ENCODE measurements at places on chromosomes 6 and 20. TPM values are rescaled to one million over a fixed set of nuclear protein-coding genes. Genes with fewer than 3 reads are reported as not detected.

Gene TRIM15
- not detected for total RNA-seq

Gene BTN1A1
- not detected for total RNA-seq

Gene BPIFA3
- not detected for total RNA-seq

Gene RIMS4
- 0.78 TPM for total RNA-seq

Gene CCN2
- 24.9 TPM for total RNA-seq

Gene SLC25A27
- total RNA-seq: 5.6 TPM

Gene WFDC10B
- not detected for total RNA-seq

Gene ZSCAN26
- total RNA-seq: 12.1 TPM

GRCh38 chr20:35284992-35285805 lies 627 bp upstream of the EIF6 start:
- no peak for DNase-seq
- peak overlapping the region; percentile 98 for H3K4me3 ChIP-seq
- peak overlapping the region; percentile 90 for H3K27ac ChIP-seq
- peaks cover 11% of the 10 kb centered on the region for H3K4me1 ChIP-seq
- H3K36me3 ChIP-seq: no peaks in the 10 kb centered on the region

- H3K27me3 ChIP-seq: no peaks in the 10 kb centered on the region
- no peak overlapping the region for H3K27ac ChIP-seq
- H3K4me3 ChIP-seq: no peak overlapping the region
- H3K4me1 ChIP-seq: no peaks in the 10 kb centered on the region
- no peak for DNase-seq
Observed at GRCh38 chr6:150403458-150404246, 34.8 kb downstream of the IYD start.

- H3K4me1 ChIP-seq: no peaks in the 10 kb centered on the region
- H3K27ac ChIP-seq: no peak overlapping the region
- DNase-seq: no peak
- H3K36me3 ChIP-seq: no peaks in the 10 kb centered on the region
- H3K4me3 ChIP-seq: no peak overlapping the region
- H3K27me3 ChIP-seq: no peaks in the 10 kb centered on the region
Observed at GRCh38 chr20:63417097-63417737, 55.2 kb downstream of the KCNQ2 start.

- no peaks in the 10 kb centered on the region for H3K36me3 ChIP-seq
- DNase-seq: no peak
- no peak overlapping the region for H3K27ac ChIP-seq
- H3K27me3 ChIP-seq: no peaks in the 10 kb centered on the region
Observed at GRCh38 chr6:70823651-70824050, 133.2 kb downstream of the B3GAT2 start.

- no peak overlapping the region for H3K4me3 ChIP-seq
- no peaks in the 10 kb centered on the region for H3K4me1 ChIP-seq
- no peak overlapping the region for H3K27ac ChIP-seq
Observed at GRCh38 chr6:73644030-73644429, 9.8 kb downstream of the SLC17A5 start.

DNA sequence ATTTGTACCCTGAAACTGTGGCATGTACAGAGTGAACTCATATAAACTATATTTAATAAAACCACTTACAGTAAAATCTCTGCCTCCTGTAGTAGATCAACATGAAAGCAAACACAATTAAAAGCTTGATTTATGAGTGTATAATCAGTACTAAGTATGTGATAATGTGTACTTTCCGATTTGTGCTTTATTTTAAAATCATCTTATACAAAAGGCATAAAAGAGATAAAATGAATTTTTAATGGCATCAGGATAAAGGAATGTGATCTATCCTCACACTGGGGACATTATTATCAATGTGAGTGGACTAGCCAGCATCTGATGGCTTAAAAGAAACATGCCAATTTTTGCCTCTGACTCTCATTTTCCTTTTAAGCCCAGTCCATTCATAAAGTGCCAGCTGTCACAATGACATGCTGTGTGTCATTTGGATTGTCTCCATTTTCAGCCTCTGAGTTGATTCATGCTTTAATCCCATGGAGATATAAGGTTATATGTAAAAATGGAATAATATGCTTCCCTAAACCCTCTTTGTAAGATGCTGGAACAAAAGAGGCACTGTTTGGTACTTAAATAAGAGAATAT lies 831.6 kb upstream of the EYS start:
- no peak overlapping the region for H3K27ac ChIP-seq
- H3K36me3 ChIP-seq: no peaks in the 10 kb centered on the region
- DNase-seq: no peak
- H3K4me1 ChIP-seq: no peaks in the 10 kb centered on the region
- H3K27me3 ChIP-seq: no peaks in the 10 kb centered on the region

DNA sequence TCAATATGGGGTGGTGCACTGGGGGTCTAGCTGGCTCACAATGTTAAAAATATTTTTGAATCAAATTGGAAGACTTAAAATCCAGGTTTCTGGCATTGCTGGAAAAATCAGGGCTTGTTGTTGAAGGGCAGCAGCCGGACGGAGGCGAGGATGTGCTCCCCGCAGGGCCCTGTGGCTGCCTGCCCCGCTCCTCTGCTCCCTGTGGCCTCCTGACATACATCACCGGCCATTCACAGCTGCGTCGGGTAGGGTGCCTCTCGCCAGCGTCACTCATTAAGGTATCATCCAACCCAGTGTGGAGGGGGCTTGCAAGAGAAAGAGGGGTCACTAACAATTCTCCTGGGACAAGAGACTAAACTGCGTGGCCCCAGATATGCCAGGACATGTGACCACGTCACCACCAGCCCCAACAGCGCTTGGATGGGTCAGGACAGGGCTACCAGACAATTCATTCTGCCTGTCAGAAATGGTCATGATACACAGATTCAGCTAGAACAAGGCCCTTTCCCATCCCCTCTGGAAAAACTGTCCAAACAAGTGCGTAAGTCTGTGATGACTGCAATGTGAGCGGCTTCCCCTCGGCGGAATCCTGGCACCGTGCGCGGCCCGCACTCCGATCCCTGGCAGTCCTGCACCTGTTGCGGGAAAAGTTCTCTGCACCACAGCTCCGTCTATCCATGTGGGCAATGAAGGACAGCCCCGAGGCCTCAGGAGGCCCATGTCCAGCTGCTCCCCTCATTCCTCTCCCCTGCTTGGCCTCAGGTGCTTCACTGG lies 12.0 kb downstream of the GATA5 start:
- no peaks in the 10 kb centered on the region for H3K36me3 ChIP-seq
- no peak overlapping the region for H3K27ac ChIP-seq
- H3K4me1 ChIP-seq: no peaks in the 10 kb centered on the region

DNA sequence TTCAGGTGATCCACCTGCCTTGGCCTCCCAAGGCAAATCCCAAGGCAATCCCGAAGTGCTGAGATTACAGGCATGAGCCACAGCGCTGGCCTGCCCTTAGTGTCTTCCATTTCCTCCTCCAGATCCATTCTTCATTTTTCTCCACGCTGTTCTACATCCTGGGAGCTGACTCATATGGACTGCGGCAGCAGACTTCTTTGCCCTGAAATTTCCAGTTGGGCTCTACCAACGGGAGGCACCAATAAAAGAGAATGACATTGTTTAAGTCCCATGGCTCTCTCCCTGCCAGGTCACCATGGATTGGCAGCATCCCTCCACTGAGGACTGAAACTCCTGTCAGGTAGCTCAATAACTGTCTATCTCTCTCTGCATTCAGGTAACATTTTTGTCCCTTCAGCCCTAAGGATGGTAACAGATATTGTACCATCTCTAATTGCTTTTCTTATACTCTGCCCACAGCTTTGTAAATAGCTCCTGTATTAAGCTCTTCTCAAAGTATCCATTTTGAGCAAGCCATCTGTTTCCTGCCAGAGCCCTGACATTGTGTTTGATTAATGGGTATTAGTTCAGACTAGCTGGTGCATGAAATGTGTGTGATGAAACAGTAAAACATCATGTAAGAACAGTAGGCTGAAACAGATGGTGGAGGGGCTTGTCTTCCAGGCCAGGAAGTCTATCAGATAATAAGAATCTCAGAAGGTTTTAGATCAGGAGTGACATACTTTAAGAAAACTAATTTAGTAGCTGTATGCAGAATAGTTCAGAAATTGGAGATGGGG lies 3.6 kb downstream of the TBCC start:
- H3K4me3 ChIP-seq: no peak overlapping the region
- H3K36me3 ChIP-seq: no peaks in the 10 kb centered on the region
- H3K4me1 ChIP-seq: peaks cover 8% of the 10 kb centered on the region
- H3K27ac ChIP-seq: no peak overlapping the region

- DNase-seq: no peak
- no peaks in the 10 kb centered on the region for H3K36me3 ChIP-seq
- no peak overlapping the region for H3K4me3 ChIP-seq
- H3K27ac ChIP-seq: no peak overlapping the region
- peaks cover 49% of the 10 kb centered on the region for H3K4me1 ChIP-seq
Observed at GRCh38 chr20:35700625-35701148, 1.5 kb downstream of the ROMO1 start.

DNA sequence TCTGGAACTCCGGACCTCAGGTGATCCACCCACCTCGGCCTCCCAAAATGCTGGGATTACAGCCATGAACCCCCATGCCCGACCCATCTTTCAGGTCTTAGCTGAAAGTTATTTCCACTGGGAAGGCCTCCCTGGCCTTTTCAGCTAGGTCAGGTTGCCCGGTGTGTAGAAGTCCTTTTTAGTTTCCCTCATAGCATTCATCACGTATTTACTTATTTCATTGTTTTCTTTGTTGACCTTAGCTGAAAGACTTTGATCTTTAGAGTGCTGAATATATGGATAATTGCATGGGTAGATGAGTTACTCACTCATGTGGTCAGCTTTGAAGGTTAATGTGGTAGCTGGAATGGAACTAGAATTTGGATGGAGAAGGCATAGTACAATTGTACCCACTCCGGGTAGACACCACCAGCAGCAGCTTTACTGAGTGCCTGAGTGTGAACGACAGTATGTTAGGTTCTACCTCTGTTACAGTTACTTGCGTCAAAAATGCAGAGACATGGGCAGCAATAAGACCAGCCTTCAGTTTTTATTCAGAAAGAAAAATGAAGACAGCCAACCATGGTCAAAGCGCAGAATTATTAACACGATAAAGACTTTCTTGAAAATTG lies 9.1 kb downstream of the KIZ start:
- H3K4me3 ChIP-seq: no peak overlapping the region
- H3K27me3 ChIP-seq: no peaks in the 10 kb centered on the region
- no peak overlapping the region for H3K27ac ChIP-seq
- H3K36me3 ChIP-seq: peaks cover 8% of the 10 kb centered on the region
- no peaks in the 10 kb centered on the region for H3K4me1 ChIP-seq

DNA sequence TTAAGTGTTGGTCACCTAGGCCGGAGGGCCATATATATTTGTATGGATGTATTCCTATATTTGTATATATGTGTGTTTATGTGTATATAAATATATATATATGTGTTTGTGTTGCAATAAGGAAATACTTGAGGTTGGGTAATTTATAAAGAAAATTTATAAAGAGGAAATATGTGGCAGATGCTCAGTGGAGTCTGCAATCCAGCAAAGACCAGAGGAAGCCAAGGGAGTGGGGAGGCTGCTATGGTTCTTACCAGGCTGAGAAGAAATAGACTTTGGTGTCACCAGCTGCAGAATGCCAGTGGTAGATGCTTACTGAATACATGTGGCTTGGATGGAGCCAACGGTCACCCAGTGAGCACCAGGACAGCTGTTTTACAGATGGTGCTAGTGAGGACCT lies 97.4 kb upstream of the ELOVL5 start:
- DNase-seq: no peak
- no peak overlapping the region for H3K27ac ChIP-seq
- H3K4me3 ChIP-seq: no peak overlapping the region
- H3K36me3 ChIP-seq: no peaks in the 10 kb centered on the region

GRCh38 chr20:19775353-19776253 lies 17.5 kb downstream of the RIN2 start:
- H3K36me3 ChIP-seq: no peaks in the 10 kb centered on the region
- DNase-seq: no peak
- no peaks in the 10 kb centered on the region for H3K27me3 ChIP-seq
- H3K4me1 ChIP-seq: no peaks in the 10 kb centered on the region
- H3K4me3 ChIP-seq: no peak overlapping the region

- H3K36me3 ChIP-seq: no peaks in the 10 kb centered on the region
- no peak overlapping the region for H3K4me3 ChIP-seq
- H3K4me1 ChIP-seq: peaks cover 15% of the 10 kb centered on the region
- H3K27me3 ChIP-seq: peaks cover 48% of the 10 kb centered on the region
- no peak overlapping the region for H3K27ac ChIP-seq
- no peak for DNase-seq
Observed at GRCh38 chr6:150142097-150142669, 661 bp upstream of the PPP1R14C start.

DNA sequence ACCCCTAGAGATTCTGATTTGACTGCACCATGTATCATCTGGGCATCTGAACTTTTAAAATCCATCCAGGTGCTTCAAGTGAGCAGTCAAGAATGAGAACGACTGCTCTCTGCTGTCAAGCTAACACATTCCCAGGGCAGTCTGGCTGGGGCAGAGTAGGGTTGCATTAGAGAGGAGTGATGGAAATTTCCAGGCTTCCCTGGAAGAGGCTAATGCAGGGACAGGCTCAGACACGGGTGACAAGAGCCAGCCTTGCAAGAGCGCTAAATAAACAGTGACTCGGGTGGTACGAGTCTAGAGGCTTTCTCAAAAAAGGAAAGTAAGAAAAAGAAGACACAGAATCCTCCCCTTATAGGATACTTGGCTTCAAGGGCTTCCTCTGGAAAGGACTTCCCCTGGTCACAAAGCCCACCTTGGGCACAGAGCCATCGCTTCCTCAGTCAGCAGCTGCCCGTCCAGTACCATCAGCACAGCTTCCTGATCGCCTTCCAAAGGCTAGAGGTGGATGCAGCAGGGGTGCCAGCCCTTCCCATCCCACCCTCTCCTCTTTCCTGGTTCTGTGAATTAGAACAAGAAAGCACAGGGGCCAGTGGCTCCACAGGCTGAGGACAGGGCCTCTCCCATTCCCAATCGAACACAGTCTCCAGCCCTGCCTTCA lies 177.4 kb upstream of the RREB1 start:
- H3K27me3 ChIP-seq: no peaks in the 10 kb centered on the region
- no peak overlapping the region for H3K4me3 ChIP-seq
- H3K36me3 ChIP-seq: no peaks in the 10 kb centered on the region
- H3K4me1 ChIP-seq: peaks cover 15% of the 10 kb centered on the region
- H3K27ac ChIP-seq: peak overlapping the region; percentile 32

DNA sequence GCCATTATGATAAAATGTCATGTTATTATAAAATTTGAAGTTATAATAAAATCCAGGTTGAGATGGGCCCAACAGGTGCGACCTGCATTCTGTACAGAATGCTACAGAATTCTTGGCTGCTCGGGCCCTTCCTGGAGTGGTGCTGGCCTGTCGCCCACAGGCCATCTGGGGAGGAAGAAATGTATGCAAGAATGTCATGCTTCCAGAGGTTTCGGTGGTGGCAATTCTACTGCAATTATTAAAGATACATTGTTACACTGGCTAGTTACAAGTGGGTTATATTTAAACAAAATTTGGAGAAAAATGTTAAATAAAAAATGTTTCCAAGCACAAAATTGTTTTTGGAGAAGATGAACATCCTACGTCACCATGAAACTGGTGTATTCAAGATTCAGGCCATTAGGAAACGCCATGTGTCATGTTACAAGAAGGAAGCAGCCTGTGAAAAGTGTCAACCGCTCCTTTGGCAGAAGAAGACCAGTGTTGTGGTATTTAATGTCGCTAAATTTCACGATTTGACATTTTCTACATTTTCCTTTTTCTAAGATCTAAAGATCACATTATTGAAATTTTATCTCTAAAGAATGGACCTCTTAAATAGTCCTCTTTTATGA lies 7.1 kb downstream of the RAMACL start:
- no peaks in the 10 kb centered on the region for H3K27me3 ChIP-seq
- no peak overlapping the region for H3K27ac ChIP-seq
- H3K36me3 ChIP-seq: no peaks in the 10 kb centered on the region
- no peaks in the 10 kb centered on the region for H3K4me1 ChIP-seq
- H3K4me3 ChIP-seq: no peak overlapping the region
